Left renal cortex interstitium (tissue), 4 donors: ENCODE measurements at places on chromosomes 12 and 14. TPM values are rescaled to one million over a fixed set of nuclear protein-coding genes. Genes with fewer than 3 reads are reported as not detected.

Gene EGLN3
- polyA plus RNA-seq: 13.5 TPM

Gene KLRB1
- polyA plus RNA-seq: 3.8 TPM

DNA sequence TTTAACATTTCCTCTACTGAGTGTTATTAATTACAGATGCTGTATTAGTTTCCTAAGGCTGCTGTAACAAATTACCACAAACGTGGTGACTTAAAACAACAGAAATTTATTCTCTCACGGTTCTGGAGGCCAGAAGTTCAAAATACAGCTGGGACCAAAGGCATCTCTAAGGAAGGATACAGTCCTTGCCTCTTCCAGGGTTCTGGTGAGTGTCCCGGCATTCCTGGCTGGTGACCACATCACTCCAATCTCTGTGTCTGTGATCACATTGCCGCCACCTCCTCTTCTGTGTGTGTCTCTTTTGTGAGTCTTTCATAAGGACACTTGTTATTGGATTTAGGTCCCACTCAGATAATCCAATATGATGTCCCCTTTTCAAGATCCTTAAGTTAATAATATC lies 85.1 kb upstream of the CCDC198 start:
- DNase-seq: no peak

DNA sequence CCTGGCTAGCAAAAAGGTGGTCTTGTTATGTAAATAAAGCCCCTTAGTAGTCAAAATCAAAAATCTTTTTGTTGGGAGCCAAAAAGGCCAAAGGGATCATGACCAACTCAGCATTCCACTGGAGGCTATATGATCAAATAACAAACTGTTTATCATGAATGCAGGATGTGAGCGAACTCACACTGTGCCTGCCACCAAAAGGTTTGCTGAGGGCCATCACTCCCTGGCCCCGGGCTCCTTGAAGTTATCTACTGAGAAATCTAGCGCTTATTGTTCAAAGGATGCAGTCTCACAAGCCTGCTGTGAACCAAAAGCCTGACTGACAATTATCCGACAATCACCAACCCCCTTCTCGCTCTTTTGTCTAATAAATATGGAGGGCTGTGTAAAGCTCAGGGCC lies 107.2 kb upstream of the DDHD1 start:
- DNase-seq: no peak

GRCh38 chr12:10392394-10392930 lies 2.6 kb upstream of the KLRK1 start:
- no peak for DNase-seq

GRCh38 chr12:70120970-70121369 lies 122.3 kb upstream of the CNOT2 start:
- no peak for DNase-seq

- DNase-seq: no peak
Measured at GRCh38 chr12:28172434-28173030, 17.7 kb upstream of the CCDC91 start.

DNA sequence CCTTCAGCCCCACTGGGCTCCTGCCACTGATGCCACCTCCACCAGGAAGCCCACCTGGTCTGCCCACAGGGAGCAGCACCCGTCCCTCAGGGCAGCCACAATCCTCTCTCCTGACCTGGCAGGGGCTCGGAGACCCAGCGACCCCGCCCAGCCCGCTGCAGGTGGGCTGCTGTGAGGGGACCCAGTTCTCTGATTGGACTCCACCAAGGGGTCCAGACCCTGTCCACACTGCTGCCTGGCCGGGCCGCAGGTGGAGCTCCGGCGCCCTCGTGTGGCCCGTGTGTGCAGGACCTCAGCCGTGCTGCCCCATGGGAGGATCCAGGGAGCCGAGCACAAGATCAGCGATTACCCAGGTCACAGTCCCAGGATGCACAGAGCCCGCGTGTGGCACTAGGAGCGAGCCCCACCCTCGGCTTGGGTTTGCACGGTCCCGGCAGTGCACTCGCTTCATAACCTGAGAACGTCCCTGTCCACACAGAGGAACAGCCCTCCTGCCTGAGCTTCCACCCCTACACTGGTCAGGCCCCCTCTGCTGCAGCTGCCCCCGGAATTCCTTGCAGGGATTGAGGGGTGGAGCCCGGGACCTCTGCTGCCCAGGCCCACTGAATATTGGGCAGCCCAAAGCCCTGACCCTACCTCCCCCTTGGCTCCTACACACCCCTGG lies 35.4 kb upstream of the TMEM179 start:
- no peak for DNase-seq

- no peak for DNase-seq
Measured at GRCh38 chr14:90087433-90087832, 25.6 kb downstream of the KCNK13 start.

DNA sequence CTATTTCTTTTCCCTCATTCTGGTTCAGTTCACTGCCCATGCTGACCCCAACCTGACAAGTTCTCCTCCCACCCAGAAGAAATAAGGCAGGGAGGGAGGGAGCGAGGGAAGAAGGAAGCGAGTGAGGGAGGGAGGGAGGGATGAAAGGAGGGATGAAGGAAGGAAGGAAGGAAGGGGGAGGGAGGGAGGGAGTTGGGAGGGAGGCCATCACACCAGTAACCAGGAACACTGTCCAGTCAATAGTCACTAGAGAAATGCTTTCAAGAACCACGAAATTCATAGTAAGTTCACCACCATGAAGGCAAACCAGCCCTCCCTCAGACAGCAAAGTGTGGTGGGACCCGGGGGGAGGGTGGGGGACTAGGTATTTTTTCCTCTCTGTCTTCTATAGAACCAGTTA lies 142.4 kb downstream of the ESRRB start:
- no peak for DNase-seq

- DNase-seq: no peak
Measured at GRCh38 chr14:94009767-94010166, 12.7 kb downstream of the CCDC197 start.

GRCh38 chr14:22807432-22808087 lies 7.7 kb downstream of the SLC7A7 start:
- no peak for DNase-seq

- no peak for DNase-seq
Measured at GRCh38 chr12:131947482-131948027, 2.2 kb upstream of the EP400 start.
